ENCODE measurements at places on chromosomes 13 and 19.

DNA sequence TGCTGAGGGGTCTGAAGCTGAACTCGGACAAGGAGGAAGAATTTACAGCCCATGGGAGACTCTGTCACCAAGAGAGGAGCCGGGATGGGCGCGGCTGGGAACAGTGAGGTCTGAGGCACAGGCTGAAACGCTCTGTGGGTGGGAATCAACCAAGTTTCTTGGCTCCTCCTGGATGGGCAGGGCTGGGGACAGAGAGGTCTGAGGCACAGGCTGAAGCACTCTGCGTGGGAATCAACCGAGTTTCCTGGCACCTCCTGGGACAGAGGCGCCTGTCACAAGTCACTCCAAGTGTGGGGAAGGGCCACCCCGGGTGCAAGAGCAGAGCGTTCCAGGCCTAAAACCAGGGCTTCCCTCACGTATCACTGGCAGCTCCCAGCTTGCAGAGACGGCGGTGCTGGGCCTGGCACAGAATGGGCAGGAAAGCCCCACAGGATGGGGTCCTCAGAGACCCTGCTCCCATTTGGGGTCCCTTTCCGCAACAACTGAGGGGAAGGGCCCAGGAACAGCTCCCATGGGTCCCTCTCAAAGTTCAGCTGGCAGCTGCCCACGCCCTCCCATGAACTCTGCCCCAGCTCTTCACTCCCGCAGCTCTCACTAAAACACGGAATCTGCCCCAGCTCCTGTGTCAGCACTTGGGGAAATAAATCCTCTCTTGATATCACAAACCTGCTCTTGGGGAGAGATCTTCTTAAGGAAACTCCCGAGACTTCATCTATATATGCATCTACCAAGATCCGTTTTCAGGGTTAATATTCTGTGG lies 18.5 kb downstream of the AP3D1 start:
- DNase-seq, result no peak

DNA sequence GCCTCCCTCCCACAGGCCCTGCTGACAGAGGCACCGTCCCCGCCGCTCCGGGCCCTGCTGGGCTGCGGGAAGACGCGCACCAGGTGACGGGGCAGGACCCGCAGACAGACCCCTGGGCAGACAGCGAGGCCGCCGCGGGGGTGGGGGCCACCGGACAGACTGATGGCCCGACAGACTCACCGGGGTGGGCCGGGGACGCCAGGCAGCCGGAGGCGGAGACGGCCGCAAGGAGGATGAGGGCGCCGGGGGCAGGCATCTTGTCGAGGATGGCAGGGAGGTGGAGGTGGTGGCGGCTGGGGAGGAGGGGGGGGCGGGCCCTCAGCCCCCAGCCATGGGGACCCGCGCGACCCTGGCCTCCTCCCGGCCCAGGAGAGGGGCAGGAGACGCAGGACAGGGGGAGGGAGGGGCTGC lies 309 bp downstream of the LMTK3 start:
- DNase-seq, result no peak

DNA sequence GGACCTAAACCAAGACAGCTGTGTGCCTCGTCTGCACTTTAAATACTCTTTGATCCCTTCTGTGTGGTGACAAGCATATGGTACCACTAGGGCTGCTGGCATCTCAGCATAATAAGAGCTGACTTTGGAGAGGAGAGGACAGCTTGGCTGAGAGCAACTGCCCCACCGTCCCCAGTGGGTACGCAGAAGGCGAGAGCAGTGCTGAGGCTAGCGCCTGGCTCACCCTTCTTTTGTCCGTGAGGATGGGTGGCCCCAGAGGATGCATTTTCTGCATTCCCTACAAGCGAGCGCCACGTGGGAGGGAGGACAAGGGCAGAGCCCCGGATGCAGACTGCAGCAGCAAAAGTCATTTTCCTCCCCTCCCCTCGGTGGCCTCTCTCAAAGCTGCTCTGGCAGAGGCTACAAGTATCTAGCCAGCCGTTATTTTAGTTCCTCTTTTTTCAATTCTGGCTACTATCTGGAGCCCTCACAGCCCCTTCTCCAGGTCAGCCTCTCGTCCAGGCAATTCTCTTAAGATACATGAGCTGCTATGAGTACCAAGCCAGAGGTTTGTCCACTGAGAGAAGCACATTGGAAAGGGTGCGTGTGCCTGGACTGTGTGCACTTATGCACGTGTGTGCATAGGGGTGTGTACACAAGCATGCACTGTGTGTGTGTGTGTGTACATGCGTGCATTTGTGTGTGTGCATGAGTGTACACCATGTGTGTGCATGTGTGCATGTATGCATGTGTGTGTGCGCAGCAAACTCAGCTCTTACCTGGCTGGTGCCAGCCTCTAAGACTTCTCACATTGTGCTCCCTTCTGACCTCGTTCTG lies 51.3 kb downstream of the RAB20 start:
- no peak for DNase-seq

DNA sequence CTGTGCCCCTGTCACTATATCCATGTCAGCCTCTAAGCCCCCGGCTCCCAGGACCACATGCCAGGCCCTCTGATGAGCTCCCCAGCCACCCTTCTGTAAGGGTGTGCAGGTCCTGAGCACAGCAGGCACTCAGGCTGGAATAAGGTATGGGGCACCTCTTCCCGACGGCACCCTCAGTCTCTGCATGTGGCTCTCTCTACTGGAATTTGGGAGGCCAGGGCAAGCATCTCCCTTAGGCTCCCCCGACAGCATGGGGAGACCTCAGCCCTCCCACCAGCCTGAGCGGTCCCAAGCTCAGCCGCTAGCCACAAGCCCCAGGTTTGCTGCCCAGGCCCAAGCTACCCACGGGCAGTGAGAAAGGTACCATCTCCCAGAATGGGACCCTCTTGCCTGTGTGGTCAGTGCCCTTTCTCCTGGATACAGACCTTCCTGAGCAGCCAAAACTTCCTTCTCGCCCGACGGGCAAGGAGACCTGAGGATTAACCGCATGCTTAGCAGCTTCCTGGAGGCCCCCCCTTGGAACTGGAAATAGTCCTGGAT lies 22.5 kb upstream of the C19orf12 start:
- DNase-seq, result no peak

GRCh38 chr13:34515201-34515600 lies 426.9 kb upstream of the NBEA start:
- DNase-seq, result no peak

GRCh38 chr13:99871249-99871898 lies 100.2 kb downstream of the ZIC5 start:
- no peak for DNase-seq

DNA sequence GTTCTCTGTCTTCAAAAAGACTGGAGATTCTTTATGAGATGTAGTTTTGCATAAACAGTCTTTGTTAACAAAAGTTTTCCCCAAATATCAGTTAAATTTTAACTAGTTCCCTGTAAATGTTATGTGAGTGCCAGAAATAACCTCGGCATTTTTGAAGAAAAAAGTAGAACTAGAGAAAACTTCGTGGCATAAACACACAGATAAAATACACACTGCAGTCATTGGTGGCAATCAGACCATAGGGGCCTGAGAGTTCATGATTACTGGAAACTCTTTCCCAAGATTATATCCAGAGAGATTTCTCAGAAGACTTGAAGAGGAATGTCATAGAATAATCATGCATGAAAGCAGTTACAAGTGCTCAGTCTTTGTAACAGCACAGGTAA lies 190.0 kb downstream of the MZT1 start:
- DNase-seq, result no peak

- DNase-seq, result peak; percentile 59
These were observed at the start of gene ZNF556 for GRCh38 chr19:2867025-2867991. Gene ZNF556, plus strand, starts transcription at chr19:2867335. Its CDS starts 87 bp downstream, at chr19:2867422.

DNA sequence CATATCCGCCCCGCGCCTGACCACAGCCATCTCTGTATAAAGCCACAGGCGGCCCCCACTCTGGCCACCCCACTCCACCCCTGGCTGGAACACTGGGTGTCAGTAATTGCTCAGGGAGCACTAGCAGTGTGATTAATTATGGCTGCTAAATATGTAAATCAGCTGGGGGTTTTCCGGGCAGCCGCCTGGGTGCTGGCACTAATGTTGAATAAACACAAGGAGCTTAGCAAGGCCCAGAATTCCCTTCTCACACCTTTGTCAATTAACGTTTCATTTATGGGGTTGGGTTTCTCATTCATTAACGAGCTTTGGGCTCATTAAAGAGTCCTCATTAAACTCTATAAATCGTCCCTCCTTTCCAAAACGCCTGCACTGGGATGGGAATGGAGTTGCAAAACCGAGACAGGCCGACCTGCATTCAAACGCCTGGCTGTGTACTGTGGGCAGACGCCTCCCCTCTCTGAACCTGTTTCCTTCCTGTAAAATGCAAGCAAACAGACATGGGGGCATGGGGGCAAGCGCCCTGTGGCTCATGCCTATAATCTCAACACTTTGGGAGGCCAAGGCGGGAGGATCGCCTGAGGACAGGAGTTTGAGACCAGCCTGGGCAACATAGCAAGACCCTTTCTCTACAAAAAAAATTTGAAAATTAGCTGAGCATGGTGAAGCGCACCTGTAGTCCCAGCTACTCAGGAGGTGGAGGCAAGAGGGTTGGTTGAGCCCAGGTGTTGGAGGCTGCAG lies 17.7 kb upstream of the OLFM2 start:
- no peak for DNase-seq
